ENCODE measurements at places on chromosomes 4 and X.
A peak's percentile ranks its signal among the peaks of the same experiment; 100 is the strongest.

GRCh38 chr4:173057442-173057841 is 111.2 kb upstream of the GALNT7 start:
- no peak for DNase-seq

DNA sequence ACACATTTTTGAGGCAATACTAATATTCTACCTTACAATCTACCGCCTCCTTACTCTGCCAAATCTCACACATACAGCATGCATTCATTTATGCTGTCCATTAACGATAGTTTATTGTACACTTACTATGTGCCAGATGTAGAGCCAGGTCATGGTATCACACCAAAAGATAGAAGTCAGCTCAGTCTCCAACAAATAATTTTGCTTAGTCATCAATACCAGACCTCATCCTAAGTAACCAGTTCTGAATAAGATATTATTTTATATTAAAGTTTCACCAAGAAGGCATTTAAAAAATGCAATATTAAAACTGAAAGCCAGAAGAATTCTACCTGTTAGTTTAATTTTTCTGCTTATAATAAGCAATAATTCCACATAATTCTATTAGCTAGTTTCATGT is 60.6 kb upstream of the TTC29 start:
- no peak for DNase-seq

- no peak for DNase-seq
Observed at GRCh38 chr4:79174490-79175252, 151.2 kb downstream of the NAA11 start.

DNA sequence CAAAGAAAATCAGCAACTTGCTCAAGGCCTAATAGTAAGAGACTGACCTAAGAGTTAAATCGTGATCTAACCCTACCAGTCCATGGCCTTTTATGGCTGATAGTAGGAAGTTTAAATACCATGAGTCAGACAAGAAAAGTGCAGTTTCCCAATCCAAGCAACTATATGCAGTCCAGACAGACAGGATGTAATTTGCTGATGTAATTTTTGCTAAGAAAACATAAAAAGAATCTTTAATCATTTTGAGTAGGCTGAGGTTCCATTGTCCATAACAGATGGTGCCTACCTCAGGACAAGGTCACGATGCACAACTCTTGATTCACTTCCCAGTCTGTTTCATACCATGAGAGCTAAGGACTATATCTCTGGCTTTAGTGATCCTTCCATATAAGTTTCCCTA is 317.5 kb upstream of the GRIA3 start:
- DNase-seq = peak; percentile 1

DNA sequence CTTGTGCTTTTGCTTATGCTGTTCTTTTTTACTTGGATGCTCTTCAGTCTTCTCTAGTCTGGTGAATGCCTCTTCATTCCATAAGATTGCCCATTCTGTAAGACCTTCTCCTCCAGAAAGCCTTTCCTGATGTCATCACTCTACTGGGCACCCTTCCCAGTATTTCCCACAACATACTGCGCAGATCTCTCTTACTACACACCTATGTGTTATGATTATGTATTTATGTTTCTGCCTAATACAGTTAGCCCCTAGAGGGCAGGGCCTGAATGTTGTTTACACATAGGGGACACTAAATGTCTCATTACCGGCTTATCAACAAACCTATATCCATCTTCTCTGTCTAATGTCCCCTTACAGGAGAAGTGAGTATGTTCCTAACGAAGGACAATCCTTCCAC is 21.1 kb downstream of the AIFM1 start:
- DNase-seq = no peak

GRCh38 chr4:137467537-137467936 is 64.8 kb downstream of the PCDH18 start:
- DNase-seq = no peak

- no peak for DNase-seq
Observed at GRCh38 chr4:68987007-68987406, 35.4 kb upstream of the UGT2A3 start.

GRCh38 chr4:180296036-180296599 is 1947.1 kb upstream of the TENM3 start:
- DNase-seq = no peak

- no peak for DNase-seq
Observed at GRCh38 chr4:82610041-82610440, 48.3 kb upstream of the TMEM150C start.

GRCh38 chrX:155864655-155865054 is 16.5 kb upstream of the VAMP7 start:
- peak; percentile 2 for DNase-seq

GRCh38 chr4:22369901-22370562 is 145.8 kb downstream of the ADGRA3 start:
- no peak for DNase-seq

- DNase-seq = no peak
Observed at GRCh38 chr4:102522031-102522440, 20.9 kb downstream of the NFKB1 start.

DNA sequence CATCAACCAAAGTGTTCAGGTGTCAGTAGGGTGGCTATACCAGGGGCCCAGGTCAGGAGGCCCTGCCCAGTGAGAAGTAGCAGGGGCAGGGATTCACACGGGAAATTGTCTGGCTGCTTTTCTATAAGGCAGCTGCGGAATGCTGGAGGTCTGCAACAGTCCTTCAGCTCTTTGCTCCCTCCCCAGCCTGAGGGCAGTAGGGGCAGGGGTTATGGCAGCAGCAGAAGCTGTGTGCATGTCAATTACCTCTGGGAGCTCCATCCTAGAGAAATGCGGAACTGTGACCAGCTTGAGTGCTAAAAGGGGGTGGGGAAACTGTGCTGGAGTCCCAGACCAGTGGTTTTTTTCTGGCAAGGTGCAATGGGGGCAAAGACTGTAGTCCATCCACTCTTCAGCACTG is 810.4 kb downstream of the PCDH7 start:
- no peak for DNase-seq

DNA sequence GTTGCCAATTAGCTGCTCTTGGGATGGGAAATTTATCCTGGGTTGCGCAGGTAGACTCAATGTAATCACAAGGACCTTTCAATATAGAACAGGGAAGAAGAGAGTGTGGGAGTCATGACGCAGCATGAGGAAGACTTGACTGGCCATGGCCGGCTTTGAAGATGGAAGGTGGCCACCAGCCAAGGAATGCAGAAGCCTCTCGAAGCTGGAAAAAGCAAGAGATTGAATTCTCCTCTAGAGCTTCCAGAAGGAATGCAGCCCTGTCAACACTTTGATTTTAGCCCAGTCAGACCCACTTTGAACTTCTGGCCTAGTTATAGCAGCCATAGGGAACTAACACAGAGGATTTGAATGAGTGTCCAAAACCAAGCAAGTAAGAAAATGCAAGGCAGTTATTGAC is 14.7 kb upstream of the SH3KBP1 start:
- DNase-seq = no peak

GRCh38 chrX:111119341-111119740 is 23.4 kb downstream of the PAK3 start:
- DNase-seq = no peak

GRCh38 chr4:70877556-70877955 is 24.6 kb upstream of the MOB1B start:
- DNase-seq = no peak

DNA sequence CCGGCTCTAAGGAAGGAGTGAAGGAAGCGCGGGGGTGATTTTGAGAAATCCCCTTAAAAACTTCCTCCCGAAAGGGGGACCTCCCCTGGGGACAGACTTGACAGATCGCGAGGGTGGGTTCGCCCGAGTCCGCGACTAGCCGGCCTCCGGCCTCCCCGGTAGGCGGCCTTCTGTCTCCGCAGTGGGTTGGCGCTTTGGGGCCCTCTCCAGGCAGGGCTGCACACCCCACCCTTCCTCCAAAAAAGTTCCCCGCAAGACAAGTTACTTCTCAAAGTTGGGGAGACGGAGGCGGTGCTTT is 24.8 kb downstream of the HOPX start:
- DNase-seq = no peak

DNA sequence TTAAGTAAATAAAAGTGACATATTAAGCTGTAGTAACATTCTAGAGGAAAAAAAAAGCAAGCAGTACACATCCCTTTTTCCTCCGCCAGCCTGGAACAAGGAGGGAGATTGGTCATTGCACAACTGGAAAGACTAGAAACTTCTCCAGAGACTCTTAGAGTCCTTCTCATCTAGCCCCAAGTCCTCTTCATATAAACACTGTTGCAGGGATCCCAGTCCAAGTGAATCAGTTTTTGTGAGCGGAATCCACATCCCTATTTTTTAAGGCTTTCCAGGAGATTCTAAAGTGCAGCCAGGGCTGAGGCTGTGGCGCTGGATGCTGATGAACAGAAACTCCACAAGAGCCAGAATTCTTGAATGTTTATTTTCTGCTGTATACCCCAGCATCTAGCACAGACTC is 23.8 kb downstream of the REELD1 start:
- no peak for DNase-seq

DNA sequence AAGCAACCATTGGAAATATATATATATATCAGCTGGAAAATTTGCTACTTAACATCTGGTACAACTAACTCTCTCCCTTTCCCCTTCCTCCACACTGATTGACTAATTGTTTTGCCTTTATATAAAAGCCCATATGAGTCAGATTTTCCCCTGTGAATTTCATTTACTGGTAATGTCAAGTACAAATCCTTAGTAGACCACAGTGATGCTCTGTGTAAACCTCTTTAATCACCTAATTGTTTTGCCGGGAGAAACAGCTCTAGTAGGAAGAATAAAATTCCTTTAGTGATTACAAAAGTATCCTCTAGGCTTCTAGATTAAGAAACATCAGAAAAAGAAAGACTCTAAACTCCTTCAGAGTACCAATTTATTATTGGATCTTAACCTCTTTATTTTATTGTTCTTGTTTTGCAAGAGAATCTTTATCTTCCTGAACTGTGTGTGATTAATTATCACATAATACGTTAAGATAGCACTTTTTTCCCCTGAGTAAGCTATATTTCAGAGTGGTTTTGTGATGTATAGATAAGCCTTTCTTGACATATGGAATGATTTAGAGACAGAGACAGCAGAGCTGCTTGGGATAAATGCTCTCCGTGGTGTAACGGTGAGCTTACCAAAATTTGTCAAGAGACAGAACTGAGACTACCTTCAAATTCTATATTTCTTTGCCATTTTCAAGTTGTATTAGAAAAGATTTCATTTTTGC is 1606.4 kb upstream of the TENM3 start:
- no peak for DNase-seq

DNA sequence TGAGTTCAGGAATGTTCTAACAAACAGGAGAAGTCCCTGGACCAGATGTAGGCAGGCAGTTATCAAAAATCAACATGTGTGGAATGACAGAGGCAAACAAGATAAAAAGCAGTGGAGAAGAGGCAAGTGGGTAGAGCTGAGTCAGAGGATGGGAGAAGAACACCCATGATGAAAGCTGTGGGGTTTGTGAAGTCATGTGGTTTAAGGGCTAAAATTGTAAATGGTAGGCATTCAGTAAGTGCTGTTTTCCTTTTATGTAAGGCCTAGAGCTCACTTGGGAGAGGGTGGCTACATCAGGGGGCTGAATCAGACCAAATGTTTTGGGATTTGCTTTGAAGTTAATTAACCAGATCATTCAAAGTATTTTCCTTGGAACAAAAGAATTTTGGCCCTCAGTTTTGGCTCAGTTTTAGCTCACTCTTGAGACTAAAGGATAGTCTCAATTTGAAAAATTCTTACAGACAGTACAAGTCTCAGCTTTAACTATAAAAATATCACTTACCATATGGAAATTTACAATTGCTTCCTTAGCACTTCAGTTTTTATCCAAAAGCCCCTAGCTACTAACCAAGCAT is 114.5 kb upstream of the PCDH7 start:
- DNase-seq = no peak

DNA sequence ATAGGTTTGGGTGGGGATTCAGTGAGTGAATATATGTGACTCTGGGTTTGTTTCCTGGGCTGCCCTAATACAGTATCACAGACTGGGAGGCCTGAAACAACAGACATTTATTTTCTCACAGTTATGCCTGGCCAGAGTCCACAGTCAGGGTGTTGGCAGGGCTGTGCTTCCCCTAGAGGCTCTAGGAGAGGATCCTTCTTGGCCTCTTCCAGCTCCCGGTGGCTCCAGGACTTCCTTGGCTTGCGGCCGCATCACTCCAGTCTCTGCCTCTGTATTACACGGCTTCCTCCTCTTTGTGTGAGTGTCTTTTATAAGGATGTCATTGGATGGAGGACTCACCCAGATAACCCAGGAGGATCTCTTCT is 5.2 kb upstream of the JAKMIP1 start:
- DNase-seq = no peak

GRCh38 chr4:71635139-71635748 is 148.6 kb downstream of the GC start:
- no peak for DNase-seq

DNA sequence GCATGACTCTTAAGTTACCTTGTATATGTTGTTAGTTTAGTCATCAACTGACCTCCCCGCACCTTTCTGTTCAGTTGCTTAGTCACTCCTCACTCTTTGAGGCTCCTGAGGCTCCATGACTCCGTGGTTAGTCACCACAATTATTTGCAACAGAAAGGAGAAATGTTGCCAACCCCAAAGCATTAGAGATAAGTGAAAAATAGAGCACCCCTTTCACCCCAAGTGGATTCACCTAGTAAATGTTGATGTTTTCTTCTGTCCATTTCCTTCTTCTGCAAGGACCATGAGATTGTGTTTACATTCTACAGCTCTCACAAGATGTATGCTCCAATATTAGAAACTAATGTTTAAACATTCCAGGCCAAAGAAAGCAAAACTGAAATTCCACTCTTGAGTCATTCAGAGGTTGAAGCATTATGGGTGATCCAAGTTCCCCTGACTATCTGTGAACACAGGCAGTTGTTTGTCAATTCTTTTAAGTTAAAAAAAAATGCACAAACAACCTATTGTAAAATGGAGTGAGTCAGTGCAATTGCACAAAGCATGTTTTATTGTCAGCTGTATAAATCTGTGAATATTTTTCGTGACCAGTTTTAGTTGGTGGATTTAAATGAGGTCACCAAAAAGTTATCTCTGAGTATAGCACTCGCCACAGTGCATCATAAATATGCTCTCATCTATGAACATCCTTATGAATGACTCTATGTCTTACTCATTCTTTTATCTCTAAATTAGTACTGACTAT is 552.4 kb upstream of the MAGEB2 start:
- peak; percentile 90 for DNase-seq

DNA sequence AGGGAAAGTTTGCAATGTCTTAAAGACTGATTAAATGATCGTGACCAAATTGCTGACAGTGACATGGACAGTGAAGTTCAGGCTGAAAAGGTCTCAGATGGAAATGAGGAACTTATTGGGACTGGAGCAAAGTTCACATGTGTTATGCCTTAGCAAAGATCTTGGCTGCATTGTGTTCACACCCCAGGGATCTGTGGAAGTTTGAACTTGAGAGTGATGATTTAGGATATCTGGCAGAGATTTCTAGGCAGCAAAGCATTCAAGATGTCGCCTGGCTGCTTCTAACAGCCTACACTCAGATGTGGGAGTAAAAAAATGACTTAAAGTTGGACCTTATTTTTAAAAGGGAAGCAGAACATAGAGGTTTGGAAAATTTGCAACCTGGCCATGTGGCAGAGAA is 21.4 kb downstream of the SCARB2 start:
- no peak for DNase-seq

DNA sequence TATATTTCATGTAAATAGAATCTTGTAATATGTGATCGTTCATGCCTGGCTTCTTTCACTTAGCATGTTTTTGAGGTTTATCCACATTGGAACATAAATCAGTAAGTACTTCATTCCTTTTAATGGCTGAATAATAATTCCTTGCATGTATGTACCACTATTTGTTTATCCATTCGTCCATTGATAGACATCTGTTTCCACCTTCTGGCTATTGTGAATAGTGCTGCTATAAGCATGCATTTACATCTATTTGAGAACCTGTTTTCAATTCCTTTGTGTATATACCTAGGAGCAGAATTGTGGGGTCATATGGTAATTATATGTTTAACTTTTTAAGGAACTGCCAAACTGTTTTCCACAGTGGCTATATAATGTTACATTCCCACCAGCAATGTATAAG is 356.7 kb upstream of the DIPK2B start:
- peak; percentile 8 for DNase-seq
